Activated T-helper 1 cell treated with Interleukin-2 at 50 U/mL for 16 hours (primary cell): ENCODE measurements at places on chromosomes 4 and X.

GRCh38 chrX:19639056-19639455, 123.7 kb upstream of the MAP3K15 start:
- DNase-seq = no peak

GRCh38 chr4:101850698-101851097, 60.2 kb downstream of the BANK1 start:
- no peak for DNase-seq

DNA sequence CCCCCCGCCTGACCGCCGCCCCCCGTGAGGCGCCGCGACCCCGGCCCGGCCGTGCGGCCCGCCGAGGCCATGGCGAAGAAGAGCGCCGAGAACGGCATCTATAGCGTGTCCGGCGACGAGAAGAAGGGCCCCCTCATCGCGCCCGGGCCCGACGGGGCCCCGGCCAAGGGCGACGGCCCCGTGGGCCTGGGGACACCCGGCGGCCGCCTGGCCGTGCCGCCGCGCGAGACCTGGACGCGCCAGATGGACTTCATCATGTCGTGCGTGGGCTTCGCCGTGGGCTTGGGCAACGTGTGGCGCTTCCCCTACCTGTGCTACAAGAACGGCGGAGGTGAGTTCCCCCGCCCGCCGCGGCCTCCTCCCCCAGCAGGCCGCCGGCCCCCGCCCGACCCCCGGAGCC, 780 bp downstream of the SLC6A8 start:
- no peak for DNase-seq

GRCh38 chr4:86048426-86048825, 311.4 kb downstream of the MAPK10 start:
- no peak for DNase-seq

GRCh38 chr4:128451270-128451905, 163.8 kb upstream of the PGRMC2 start:
- DNase-seq = no peak

DNA sequence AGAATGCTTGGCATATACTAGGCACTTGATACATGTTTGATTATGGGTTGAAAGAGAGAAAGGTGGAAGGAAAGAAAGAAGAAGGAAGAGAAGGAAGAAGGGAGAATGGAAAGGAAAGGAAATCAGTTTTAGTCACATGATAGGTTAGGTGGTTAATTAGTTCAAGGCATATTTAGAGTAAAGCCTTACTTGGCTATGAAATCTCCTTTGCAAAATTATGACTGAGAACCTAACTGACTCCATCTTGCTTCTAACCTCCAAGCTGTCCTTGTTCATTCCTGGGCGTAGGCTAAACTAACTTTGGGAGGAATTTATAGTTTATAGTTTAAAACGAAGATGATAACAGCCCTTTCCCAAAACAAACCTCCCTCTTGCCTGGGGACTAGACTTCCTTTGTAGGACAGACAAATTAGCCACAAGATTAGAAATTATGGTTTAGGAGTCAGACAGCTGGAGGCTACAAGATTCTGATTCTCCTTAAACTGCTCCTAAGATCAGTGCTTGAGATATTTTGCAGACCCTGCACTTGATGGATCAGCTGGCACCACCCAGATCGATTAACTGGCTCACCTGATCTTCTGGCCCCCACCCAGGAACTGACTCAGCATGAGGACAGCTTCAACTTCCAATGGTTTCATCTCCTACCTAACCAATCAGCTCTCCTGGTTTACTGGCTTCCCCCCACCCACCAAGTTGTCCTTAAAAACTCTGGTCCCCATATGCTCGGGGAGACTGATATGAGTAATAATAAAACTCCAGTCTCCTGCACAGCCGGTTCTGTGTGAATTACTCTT, 55.0 kb downstream of the TXK start:
- DNase-seq = no peak

DNA sequence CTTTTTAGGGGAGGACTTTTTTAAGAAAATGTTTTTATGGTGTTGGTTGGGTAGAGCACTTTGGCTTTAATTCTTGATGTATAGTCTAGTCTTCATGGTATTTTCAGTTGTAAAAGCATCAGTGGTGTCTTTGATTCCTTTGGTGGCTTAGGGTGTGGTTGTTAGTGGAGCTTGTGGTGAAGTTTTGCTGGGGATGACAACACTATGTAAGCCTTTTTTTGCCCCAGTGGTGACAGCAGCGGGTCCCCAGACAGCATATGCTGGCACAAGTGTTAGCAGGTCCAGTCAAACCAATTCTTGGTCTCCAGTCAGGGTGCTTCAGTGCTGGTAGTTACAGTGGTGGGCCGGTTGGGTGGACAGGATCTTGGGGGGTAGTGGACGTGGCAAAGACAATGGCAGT, 52.0 kb downstream of the CHIC1 start:
- DNase-seq = no peak

DNA sequence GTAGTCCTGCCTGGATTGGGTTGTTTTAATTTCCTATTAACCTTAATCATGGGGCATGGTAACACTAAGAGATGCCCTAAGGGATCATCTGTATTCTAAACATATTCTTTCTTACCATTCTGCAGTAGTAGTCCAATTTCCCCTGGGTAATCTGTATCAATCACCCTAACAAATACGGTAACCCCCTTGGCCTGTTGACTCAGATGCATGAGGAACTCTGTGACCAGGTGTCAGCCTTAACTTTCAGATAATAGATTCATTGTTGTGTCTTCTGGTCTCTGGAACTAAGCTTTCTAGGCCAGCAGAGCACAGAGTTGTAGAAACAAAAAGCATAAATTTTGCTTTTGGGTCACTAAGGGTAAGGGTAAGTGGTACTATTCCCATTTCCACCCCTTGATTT, 13.1 kb upstream of the BANK1 start:
- DNase-seq = no peak

DNA sequence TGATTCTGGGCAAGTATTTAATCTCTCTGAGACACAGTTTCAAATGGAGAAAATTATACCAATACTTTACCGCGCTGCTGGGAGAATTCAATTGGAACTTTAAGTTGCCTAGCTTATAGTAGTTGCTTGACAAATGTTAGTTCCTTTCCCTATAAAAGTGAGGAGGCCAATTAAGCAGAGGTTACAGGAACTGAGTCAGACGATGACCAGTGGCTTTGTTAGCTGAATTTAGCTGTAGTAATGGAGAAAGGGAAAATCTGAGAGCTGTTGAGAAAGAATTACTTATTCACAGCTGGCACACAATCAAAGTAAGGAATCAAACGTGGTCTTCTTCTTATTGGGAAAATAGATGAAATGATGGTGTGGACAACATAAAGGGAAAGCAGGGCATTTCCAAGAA, 29.6 kb downstream of the SMARCA1 start:
- no peak for DNase-seq

- DNase-seq = no peak
Measured at GRCh38 chr4:77047037-77047436, 28.8 kb downstream of the CCNI start.

GRCh38 chrX:38183596-38183995, 37.1 kb downstream of the SRPX start:
- DNase-seq = no peak

DNA sequence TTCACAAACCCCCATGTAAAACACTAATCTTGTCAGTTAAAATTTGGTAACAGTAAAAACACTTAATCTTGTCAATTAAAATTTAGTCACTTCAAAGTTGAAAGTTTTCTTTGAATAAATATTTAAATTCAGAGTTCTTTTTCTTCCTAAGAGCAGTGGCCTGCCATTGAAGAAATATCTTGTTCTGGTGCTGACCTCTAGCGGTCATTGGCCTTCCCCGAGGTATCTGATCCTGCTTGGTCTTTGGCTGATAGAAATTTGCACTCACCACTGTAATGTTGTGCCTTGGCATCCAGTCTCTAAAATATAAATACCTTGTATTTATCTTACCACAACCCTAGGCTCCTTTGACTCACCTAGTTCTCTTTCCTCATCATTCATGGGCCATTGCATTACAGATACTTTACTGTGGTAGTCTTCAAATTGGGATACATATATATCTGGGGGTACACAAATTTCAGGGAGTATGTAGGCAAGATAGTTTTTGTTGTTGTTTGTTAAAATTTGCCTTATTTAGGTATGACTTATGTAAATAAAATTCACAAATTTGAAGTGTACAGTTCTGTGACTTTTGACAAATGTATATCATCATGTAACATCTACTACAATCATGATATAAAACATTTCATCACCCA, 6.7 kb upstream of the ART3 start:
- DNase-seq = peak; percentile 31

- DNase-seq = no peak
Measured at GRCh38 chrX:22043872-22044271, 11.7 kb downstream of the PHEX start.

DNA sequence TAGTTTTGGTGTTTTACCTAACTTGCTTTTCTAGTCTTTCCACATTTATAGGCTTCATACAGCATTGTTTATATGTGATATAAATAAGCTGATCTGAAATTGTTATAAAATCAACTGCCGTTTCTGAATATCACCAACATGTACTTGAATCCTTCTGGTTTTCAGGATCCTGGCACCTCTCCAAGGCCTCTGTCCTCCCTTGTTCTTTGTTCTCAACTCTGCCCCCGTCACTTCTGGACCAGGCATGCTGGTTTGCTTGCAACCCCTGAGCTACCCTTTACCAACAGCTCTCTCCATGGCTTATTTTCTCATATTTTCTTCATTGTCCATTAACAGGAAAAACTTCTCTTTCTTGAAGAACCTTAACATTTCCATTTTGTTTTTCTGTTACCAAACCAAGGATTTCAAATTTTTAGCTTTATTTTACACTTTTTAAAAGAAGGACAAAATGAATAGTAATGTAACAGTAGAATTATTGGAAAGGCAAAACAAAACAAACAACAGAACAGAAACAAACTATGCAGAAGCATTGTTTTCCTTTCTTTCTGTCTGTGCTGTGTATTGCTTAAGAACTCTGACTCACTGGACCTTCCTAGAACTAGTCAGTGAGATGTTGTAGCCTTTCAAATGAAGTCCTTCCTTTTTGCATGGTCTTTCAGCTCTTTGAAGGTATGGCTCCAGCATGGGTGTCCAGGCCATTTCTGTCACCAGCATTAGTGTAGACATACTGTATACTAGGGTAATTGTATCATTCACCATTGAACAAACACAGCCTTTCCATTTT, 44.8 kb downstream of the BANK1 start:
- DNase-seq = no peak

DNA sequence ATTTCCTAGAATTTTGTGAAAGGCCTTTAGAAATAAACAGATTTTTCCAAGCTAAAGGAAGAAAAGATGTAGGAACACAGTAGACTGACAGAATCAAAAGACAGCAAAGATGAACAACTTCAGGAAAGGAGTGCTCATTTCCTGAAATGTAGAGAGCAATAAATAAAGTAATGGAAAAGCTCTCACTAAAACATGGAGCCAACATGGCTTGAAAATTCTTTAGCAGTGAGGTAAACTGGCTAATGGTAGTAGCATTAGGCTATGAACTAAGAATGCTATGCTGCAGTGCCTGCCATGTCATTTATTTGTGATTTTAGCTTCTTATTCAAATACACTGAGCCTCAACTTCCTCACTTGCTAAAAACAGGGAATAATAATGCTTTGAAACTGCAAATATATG, 108.7 kb downstream of the IQCM start:
- no peak for DNase-seq

DNA sequence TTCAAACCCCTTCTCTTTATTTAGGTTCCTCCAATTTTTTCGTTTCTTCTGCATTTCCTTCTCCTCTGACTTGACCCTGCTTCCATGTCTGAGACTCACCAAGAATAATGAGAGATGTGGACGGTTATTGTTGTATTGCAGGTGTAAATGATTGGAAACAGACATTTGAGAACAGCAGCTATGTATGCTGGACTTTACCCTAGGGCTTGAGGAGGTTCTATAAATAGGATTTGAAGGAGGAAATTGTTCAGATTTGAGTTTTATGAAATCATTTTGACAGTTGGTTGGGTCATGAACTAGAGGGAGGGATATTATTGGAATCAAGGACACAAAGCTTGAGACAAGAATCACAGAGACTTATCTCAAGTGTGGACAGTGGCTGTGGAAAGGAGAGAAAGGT, 614.6 kb upstream of the CPEB2 start:
- DNase-seq = no peak

DNA sequence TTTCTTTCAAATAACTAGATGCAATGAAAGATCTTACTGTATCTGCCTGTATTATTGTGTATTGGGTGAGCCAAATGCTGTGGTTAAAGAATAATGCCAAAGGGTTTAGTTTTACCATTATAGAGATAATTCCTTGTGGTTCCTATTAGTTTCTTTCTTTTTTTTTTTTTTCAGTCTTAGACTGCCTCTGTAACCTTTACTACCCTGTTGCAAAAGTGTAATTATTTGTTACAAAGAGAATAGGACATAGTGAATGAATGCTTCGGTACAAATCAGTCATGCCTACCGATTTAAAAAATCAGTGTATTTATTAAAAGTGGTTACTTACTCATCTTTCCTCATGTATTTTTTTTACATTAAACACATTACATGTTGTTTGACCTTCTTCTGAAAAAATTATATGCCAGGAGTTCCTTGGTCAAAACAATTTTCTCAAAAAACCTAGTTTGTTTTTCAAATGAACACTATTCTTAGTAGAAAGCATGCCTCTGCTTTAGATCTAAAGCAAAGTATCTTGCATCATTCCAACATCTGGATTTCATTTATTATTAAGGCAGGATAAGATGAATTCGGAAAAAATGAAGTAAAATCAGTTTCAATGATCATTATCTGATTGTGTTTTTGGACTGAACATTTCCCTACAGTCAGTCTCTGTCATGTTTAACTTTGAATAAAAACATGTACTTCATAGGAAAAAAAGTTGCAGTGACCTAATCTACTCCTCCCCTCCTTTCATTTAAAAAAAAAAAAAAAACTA, 21.2 kb upstream of the SYNPO2 start:
- no peak for DNase-seq

DNA sequence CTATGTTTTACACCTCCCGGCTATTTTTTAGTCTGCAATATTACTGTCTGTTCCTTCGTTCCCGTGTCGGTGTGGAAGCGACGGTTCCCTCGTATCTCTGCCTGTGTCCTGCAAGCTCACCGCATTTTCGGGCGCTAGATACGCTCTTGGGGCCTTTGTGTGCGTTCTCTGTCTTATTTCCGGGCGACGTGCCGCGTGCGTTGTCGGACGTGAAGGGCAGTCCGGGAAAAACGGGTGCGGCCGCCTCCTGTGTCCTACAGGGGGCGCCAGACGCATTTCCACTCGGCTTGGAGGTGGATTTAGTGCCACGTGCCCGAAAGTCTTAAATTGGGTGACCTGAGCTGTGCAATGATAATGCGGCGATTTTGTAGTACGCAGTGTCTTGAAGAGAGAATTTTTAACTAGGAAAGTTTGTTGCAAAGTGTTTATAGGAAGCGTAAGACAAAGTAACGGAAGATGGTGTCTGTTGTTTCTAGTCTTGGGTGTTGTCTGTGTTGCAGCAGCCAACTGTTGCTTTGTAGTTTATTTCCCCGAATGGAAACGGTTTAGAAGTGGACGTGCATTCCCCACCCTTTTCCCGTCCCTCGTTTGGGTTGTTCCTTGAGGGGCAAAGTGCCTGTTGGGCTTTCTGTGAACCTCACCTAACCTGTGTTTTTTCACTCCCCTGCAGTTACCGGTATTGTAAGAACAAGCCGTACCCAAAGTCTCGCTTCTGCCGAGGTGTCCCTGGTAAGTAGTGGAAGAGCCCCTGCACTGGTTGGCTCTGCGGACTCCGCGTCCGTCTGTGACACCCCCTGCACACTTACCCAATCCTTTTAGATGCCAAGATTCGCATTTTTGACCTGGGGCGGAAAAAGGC, 720 bp downstream of the RPL10 start:
- DNase-seq = peak; percentile 69
